ENCODE measurements at places on chromosomes 16 and 17.

GRCh38 chr16:89422905-89423630 is 67.3 kb downstream of the ANKRD11 start:
- DNase-seq: peak; percentile 65

DNA sequence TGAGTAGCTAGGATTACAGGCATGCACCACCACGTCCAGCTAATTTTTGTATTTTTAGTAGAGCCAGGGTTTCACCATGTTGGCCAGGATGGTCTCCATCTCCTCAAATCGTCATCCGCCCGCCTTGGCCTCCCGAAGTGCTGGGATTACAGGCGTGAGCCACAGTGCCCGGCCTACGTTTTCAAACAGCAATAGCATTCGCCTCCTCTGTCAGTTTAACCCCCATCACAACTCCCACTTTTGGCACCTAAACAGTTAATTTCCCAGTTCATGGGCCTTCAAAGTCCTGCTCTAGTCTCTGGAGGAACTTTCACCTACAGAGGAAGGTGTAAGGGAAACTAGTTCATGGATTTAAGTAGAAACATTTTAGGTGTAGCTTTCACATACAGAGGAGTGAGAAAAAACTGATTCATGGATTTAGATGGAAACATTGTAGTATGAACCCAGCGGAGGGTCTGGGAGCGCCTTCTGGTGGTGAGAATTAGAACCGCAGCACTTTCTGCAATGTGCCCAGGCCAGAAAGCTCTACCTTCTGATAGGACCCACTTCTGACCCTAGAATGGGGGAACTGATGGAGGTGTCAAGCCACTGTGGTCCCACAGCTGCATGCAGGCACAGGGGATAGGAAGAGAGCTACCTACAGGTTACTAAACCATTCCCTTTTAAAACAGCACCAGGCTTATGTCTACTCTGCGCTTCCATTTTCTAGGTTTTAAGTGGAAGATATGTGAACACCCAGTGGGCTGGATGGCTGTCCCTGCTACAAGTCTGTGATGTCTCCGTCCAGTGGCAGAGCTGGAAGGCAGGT is 12.0 kb upstream of the MEOX1 start:
- peak; percentile 71 for DNase-seq

DNA sequence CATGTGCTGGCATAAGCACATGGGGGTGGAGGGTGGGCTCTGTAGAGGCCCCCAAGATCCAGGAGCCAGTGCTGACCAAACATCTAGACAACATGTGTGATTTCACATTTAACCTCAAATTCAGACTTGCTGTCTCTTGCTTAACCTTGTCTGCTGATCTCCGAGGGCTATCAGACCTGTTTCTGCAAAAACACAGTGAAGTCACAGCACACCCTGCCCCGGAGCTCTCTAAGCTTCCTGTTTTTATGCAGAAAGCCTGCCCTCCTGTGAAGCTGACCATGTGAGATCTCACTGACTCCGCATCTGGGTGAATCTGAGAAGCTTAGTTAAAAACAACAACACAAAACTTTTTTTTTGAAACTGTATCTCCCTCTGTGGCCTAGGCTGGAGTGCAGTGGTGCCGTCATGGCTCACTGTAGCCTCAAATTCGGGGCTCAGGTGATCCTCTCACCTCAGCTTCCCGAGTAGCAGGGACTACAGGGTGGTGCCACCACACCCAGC is 6.6 kb upstream of the DPEP2 start:
- no peak for DNase-seq

DNA sequence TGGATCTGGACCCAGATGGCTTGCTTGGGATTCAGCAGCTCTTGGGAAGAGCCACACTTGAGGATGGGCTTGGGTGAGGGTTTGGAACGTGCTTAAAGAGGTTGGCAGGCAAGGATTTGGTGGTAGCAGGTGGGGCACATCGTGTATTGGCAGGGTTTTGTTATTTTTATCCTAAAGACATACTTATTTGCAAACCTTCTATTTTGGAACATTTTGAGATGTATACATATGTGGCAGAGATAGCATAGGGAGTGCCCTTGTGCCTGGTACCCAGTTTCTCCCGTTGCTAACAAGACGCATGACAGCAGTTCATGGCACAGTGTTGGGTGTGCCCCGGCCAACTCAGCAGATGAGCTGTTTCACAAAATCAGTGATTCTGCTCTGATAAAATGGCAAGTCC is 9.1 kb downstream of the BANP start:
- DNase-seq: no peak

GRCh38 chr16:4093495-4094126 is 22.6 kb downstream of the ADCY9 start:
- DNase-seq: no peak

GRCh38 chr16:66959704-66960161 is 1.3 kb upstream of the CES3 start:
- DNase-seq: no peak

GRCh38 chr17:59878624-59879023 is 14.1 kb downstream of the TUBD1 start:
- DNase-seq: no peak

GRCh38 chr16:561957-562938 is 2.1 kb downstream of the PRR35 start:
- no peak for DNase-seq

GRCh38 chr17:47404875-47405274 is 81.1 kb downstream of the EFCAB13 start:
- DNase-seq: no peak

- DNase-seq: no peak
These were observed 6.6 kb downstream of the DEF8 start for GRCh38 chr16:89955001-89955685.

DNA sequence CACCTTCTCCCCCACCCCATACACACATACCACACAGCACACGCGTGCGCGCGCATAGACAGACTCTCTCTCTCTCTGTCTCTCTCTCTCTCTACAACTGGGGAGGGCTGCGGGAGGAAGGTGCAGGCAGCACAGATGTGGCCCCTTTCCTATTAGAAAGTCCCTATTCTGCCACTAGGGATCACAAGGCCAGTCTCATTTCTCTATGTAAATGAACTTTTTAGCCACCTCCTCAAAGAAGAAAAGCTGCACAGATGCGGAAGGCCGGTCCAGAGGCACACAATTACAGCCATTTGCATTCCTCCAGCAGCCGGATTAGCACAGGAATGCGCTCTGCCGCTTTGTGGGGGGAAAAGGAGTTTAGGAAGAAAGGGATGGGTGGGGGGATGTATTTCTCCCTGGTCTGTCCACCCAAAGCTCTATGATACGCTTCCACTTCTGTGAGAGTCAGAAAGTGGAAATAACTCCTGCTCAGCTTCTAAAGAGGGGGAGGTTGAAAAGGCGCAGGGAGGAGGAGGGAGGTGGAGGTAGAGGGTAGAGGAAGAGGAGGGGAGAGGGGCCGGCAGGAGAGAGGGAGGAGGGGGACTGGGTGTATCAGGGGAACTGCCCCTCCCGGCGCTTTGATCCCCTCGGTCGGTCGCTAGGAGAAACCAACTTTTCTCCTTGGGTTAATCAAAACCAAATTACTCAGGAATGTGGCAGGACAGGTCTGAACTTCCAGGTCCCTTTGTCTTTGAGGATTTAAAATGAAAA is 11.7 kb downstream of the ZFHX3 start:
- no peak for DNase-seq

DNA sequence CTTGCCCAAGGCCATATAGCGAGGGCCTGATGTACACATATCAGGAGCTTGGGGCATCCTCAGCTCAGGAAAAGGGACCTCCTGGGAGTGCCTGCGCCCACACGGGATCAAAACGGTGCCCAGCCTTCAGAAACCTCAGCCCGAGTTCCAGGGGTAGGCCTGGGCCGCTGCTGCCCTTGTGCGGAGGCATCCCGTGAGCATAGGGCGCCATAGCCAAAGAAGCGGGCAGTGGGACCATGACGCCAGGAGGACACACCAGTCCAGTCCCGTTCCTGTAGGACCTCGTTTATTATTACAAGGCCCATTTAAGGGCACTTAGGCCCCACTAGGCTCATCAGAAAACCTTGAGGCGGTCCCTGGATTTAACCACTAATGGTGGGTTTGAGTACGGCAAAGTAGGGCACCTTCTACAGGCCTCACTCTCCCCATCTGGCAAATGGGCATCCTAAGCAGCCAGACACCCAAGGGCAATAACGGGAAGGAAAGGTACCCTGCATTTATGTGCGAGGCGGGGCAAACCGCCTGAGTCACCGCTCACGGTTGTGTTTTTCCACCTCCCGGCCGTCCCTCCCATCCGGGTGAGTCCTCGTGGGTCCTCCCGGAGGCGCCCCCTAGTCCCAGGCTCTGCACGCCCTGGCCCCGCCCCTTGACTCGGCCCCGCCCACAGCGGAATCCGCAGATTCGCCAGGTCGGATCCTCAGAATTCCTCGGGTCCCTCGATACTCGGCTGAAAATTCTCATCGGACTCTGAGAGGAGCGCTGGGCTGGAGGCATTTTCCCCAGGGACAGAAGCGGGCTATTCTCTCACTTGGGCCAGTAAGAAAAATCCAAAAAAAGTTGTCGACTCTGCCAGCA is 726 bp upstream of the SETD1A start:
- DNase-seq: peak; percentile 88

- no peak for DNase-seq
These were observed 109.3 kb downstream of the IRX5 start for GRCh38 chr16:55039931-55040330.

- no peak for DNase-seq
These were observed 16.2 kb downstream of the OTOP3 start for GRCh38 chr17:74951680-74952421.

DNA sequence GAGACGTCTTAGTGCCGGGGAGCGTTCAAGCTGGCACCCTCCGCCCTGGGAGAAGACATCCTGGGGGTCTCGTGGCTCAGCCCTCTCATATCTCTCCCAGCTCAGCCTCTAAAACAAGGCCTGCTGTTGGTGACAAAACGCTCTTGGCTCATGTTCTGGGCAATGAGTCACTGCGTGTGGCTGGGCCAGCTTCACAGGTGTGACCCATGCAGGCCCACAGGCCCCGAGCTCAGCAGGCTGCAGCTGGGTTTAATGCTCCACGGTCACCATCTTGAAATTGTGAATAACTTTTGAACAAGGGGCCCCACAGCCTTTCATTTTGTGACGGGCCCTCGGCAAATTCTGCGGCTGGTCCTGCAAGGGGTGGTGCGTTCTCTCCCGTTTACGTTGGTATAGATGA is 22.4 kb downstream of the GAA start:
- peak; percentile 67 for DNase-seq

DNA sequence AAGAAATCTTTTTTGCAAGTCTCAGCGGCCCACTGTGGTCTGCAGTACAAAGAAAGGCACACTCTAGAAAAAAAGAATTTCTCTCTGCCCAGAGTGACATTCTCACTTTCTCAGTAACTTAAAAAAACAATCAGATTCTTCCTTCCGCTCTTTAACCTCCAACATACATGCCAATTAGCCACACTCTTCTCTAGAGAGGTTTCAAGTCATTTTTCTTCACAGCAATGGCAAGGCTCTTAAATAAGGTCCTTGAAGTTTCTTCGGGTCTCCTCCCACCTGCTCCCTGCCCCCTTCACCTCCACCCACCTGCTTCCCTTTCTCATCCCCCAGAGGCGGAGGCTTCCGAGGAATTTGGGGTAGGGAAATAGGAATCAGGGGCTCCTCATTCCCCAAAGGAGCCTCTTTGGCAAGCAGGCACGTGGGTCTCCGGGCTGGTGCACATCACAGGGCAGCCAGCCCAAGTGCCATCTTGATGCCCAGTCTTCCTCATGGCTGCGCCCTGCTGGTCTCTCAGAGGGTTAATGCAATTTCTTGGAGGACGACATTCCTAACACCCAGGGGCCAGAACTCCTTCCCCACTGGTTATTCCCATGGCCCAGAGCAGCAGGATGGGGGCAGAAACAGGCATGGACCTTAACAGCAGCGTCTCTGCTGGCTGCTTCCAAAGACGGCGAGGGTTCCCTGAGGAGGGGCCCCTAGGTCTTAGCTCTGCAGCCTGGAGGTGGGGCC is 855 bp upstream of the MEOX1 start:
- DNase-seq: no peak

DNA sequence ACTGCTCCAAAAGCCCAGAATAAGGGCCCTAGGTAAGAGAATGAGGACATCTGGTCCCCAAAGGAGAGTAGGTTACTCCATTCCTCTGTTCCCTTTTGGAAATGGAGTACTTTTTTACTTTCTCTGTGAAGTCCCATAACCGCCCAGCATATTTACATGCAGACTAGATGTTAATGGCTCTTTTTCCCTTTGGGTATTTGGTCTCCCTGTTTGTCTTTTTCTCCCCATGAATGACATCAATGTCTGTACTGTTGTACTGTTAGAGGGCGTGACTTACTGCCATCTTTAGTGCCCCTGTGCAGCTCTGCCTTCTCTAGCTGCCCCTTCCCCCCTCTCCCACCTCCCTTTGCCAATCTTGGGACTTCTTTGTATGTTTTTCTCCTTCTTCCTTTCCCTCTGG is 19.0 kb downstream of the GPR179 start:
- DNase-seq: no peak

DNA sequence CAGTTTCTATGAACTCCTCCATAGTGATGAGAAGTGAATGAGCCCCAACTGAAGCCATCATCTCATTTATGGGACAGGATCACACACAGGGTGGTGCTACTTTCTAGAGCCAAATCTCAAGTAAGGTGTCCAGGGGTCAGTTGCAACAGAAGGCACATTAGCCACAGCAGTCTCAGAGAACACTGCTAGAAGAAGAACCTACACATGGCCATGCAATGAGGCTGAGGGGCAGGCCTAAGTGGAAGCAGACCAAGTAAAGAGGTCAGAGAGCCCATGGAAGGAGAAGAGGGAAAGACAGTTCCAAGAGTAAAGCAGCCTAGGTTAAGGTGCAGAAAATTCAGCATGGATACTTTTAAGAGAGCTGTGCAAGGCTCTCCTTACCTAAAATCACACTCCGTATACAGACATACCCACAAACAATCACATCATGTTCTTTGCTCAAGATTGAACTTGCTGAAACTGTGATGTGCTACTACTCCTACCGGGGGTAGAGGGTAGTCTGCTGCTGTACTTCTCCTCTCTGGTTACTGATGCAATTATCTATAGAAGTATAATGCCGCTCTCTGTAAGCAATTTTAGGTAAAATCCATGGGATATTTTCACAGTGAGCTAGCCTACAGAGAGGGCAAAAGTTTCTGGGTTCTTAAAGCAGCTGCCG is 1.7 kb downstream of the ABCA8 start:
- no peak for DNase-seq

- DNase-seq: peak; percentile 40
These were observed 92.0 kb upstream of the CDH5 start for GRCh38 chr16:66274335-66275110.

GRCh38 chr16:51147776-51148677 is 3.0 kb downstream of the SALL1 start:
- DNase-seq: peak; percentile 21

- no peak for DNase-seq
These were observed 2.2 kb downstream of the SNN start for GRCh38 chr16:11670171-11671131.

DNA sequence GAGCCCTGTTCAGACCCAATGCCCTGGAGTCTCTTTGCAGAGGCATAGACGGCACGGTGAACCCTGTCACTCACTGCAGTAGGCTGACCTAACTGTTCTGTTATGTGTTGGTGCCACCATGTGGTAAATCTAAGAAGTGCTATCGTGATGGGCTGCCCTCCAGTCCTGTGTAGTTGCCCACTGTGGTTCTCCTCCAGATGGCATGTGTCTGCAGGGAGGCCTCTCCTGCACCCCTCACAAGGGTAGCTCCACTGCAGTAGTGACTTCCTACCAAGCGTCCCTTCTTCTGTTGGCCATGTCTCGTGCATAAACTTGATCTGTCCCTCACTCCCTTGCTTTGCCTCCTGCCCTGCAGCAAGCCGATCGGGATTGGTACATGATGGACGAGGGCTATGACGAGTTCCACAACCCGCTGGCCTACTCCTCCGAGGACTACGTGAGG is 5.8 kb downstream of the DHX38 start:
- DNase-seq: peak; percentile 45

GRCh38 chr17:19421926-19422325 is 10.9 kb downstream of the RNF112 start:
- DNase-seq: no peak

GRCh38 chr17:56939869-56940484 is 20.9 kb downstream of the COIL start:
- DNase-seq: peak; percentile 62

All from A172 (cell line).